CD4-positive, alpha-beta T cell treated with Interferon alpha-2 for 1 hour (primary cell): ENCODE measurements at places on chromosomes 3 and 15.

DNA sequence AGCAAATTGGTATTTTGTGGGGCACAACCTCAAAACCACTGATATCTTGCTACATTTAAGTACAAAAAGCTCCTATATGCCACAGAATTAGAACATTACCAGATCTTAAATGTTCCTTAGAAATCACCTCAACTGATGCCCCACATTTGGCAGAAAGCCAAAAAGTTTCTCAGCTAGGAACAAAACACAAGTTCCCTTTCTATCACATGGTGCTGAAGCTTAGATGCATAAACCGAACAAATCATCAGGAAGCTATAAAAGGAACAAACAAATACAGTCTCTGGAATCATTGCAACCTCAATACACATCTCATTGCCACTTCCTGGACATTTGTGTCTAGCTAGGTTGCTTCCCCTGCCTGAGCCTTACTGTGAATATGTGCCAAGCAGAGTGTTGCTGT lies 492.6 kb downstream of the LPP start:
- DNase-seq = no peak

GRCh38 chr15:67066041-67066958 lies 898 bp downstream of the SMAD3 start:
- DNase-seq = no peak

- no peak for DNase-seq
Observed at GRCh38 chr15:52067545-52067926, 45.0 kb downstream of the BCL2L10 start.

- DNase-seq = no peak
Observed at GRCh38 chr15:28125673-28126651, 26.8 kb upstream of the OCA2 start.

- DNase-seq = no peak
Observed at GRCh38 chr3:121075191-121075590, 167.2 kb downstream of the STXBP5L start.

DNA sequence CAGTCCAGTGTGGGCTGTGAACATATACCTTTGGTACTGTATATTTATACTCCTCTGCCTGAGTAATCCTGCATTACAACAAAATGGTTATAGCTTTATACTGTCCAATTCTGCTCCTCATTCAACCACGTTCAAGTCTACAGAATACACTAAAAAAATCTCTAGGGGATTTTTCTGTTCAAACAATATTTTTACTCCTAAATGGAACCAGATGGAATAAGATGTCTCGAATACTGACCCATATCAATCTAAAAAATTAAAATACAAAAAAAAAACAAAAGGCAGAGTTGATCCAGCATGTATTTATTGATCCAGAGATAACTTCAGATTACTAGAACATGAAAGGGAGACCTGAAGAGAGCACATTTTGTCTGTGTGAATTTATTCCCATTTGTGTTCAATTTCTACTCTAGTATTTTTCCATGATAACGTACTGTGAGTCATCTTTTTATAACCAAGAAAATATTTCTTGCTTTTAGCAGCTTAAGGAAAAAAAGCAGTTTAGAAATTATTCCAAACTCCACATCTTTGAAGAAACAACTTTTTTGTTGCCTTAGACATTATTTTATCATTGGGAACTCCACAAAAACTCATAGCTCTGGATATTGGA lies 910.7 kb downstream of the TBL1XR1 start:
- DNase-seq = no peak

DNA sequence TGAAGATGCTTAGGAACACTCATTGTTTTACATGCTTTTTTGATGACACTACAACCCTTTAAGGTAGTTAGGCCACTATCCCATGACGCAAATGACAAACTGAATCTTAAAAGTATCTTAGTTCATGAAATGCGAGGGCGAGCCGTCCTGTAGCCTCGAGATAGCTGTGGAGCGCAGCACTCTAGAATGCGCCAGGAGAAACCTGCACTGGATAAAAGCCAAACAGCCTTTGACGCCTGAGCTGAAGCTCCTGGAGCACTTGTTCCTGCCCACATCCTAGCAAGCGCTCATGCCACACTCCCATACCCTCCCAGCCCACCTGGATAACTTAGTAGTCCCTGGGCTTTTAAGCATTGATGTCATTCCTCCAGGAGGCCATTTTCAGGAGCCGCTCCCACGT lies 516.9 kb downstream of the GABRG3 start:
- no peak for DNase-seq

- DNase-seq = no peak
Observed at GRCh38 chr15:90087454-90088154, 14.7 kb downstream of the IDH2 start.

DNA sequence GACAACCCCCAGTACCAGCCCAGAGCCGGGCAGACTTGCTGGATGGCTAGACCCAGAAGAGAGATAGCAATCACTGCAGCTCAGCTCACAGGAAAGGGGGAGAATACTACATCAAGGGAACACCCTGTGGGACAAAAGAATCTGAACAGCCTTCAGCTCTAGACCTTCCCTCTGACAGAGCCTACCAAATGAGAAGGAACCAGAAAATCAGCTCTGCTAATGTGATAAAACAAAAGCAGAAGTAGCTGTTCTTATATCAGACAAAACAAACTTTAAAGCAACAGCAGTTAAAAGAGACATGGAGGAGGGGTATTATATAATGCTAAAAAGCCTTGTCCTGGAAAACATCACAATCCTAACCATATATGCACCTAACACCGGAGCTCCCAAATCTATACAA lies 283.3 kb downstream of the KLF13 start:
- no peak for DNase-seq

DNA sequence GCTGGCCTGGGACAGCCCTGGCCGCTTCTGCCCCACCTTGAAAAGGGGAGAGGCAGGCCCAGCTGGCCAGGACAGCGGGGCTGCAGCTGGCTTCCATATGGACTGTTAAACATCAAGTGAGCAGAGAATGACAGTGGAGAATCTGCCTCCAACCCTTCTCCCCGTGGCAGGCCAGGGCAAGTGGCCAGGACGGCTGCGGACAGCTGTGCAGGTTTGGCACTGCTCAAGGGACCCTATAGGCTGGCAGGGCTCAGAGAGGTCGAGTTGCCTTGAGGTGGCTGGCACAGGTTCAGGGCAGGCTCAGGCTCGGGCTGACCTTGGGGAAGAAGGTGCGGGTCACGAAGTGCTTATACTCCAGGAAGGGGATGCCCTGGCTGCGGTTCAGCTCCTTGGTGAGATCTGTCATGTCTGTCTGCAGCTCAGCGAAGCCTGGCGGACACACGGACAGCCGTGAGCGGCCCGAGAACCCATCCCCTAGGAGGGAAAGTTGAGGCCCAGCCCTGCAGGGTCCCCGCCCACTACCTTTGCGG lies 24.3 kb downstream of the H1-8 start:
- no peak for DNase-seq
